ENCODE measurements at places on chromosomes 6 and 20.

DNA sequence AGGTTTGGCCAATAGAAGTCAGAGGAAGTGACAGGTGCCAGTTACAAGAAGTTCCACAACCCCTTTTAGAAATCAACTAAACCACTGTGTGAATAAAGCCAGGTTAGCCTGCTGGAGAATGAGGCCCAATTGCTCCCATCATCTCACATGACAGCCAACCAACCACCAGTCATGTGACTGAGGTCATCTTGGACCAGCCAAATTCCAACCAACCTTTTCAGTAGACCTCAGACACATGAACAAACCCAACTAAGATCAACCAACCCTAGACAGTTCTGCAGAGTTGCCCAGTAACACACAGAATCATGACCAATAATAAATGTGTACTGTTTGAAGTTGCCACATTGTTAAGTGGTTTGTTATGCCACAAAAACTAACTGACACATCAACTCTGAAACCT, 44.6 kb upstream of the GGTLC1 start:
- DNase-seq, result no peak

DNA sequence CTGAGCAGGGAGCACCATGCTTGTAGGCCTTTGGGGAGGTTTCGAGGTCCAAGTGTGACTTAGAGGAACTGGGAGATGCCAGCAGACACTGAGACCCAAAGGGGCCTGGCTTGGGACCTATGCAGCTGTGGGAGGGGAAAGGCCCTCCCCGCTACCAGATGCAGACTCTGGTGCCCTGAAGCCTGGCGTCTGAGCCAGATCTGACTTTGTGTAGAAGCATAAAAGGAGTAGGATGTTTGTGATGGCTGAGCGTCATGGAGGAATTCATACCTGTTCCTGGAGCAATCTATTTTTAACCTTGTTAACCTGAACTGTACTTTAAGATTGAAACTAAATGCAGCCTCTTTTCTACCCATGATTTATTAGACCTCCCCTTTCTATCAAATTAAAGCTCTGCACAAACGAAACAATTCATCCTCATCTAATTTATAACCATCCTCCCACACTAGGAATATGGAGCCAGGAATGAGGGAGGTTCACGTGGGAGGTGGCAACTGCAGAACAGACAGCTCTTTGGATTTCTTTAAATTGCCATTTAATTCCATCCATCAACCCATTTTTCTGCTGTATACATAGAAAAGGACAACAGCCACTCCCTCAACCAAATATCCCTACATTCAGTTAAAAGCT, 172.6 kb upstream of the AGPAT4 start:
- no peak for DNase-seq

- no peak for DNase-seq
These were observed 89.5 kb downstream of the TIAM2 start for GRCh38 chr6:155084431-155085123.

DNA sequence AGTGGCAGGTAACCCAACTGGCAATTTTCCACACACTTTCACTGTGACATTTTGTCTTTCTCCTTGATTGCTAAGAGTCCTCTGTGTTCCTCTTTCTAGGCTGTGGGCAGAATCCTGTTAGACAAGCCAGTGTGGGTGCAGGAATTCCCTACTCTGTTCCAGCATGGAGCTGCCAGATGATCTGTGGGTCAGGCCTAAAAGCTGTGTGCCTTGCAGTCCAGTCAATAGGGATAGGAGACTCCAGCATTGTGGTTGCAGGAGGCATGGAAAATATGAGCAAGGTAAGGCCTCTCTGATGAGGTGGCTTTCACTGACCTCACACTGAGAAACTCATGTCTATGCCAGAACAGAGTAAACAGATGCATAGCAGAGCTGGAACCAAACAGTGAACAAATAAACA, 5.1 kb downstream of the ACAT2 start:
- no peak for DNase-seq

- DNase-seq, result no peak
These were observed 32.7 kb downstream of the HLA-A start for GRCh38 chr6:29974901-29975560.

DNA sequence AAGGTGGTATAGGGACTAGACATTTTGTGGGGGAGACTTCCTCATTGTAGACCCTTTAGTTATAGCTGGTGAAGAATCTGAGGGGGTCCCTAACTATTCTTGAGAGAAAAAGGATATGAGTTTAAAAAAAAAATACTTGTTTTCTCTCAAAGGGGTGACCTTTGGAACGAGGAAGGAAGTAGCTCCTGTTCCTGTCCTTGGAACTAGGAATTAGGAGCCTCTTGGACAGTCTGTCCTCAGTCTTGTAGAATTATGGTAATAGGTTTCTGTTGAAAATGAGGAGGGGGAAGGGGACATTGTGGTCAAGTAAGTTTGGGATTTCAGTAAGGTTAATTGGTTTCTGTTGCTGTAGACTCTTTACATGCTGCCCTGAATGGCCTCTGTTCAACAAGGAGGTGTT, 56.5 kb downstream of the PLEKHG1 start:
- no peak for DNase-seq

DNA sequence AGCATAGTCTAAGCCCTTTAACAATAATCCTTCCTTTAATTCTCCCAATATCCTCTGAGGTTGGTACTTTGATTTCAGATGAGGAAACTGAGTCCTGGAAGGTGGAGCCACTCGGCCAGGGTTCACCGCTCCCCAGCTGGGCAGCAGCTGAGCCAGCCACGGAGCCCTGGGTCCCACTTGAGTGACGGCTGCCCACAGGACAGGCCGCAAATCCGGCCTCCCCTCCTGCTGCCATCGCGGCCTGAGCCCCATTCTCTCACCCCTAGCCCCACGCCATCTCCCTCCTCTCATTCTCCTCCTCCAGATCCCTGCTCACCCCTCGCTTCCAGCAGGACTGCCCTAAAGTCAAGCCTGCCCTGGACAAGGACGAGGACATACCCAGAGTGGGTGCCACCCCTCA, 41.4 kb downstream of the AGPAT4 start:
- DNase-seq, result no peak

DNA sequence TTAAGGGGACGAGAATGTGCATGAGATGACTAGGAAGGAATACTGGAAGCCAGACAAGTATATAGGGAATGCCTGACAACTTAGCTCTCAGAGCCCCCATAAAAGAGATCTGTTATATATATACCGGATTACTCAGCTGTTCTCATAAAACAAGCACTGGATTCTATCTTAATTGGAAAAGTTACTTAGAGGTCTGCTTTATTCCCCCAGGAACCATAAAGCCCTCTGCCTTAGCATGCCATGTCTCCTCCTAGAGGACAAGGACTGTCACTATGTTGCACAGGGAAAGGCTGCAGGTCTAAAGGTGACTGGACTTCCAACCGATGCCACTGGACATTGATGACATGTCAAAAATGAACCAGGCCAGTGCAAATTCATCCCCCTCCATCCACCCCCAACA, 6.4 kb downstream of the EXOC2 start:
- no peak for DNase-seq

DNA sequence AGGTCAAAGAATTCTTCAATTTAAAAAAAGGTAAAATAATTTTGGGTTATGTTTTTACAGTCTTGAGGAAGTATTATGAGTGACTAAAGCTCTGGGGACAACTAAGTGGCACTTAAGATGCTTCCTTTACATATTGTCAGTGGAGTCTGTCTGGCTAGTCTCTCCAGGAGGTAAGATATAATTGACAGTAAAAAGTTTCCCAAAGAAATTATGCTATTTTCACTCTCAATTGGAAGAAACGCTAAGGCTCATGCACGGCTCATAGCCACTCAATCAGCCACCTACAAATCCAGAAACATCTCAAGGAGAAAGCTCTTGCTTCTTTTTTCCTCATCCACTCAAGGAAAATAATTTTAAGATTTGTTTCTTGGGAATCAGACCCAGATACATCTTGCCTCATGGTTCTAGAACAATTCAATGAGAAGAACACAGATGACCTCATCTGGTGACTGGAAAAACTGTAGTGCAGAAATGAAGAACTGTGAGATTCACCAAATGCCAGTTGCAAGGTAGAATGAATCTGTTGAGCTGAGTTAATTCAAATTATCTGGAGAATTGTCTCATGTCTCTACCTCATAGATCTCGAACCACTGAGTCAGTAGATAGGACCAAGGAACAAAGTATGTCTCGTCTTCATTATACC, 252.9 kb downstream of the TPBG start:
- DNase-seq, result no peak

DNA sequence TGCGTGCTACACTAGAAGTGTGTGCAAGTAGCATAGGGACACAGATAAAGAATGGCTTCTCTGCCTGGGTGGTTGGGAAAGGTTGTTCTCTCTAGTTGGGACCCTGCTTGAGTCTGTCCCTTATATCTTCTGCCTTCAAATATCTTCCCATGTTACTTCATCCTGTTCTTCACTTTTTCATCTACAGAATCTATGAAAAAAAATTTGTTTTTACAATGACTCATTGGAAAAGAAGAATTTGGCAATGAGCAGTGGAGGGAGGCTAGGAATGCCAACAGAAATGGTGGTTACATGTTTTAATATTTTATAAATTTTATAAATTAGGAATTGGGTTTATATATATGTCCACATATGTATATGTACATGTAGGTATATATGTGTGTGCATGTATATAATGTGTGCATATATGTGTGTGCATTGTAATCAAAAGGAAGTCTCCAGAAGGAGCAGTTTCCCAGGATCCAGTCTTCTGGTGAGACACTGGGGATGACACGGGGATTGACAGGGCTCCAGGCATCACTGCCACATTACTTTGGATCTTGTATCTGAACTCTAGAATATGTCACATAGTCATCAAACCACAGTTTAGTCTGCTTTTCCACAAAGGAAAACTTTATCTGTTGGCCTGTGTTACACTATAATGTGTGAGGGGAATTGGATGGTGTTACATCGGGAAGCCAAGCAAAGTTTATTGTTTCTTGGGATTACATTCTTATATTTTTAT, 75.3 kb upstream of the RIPOR2 start:
- DNase-seq, result no peak

DNA sequence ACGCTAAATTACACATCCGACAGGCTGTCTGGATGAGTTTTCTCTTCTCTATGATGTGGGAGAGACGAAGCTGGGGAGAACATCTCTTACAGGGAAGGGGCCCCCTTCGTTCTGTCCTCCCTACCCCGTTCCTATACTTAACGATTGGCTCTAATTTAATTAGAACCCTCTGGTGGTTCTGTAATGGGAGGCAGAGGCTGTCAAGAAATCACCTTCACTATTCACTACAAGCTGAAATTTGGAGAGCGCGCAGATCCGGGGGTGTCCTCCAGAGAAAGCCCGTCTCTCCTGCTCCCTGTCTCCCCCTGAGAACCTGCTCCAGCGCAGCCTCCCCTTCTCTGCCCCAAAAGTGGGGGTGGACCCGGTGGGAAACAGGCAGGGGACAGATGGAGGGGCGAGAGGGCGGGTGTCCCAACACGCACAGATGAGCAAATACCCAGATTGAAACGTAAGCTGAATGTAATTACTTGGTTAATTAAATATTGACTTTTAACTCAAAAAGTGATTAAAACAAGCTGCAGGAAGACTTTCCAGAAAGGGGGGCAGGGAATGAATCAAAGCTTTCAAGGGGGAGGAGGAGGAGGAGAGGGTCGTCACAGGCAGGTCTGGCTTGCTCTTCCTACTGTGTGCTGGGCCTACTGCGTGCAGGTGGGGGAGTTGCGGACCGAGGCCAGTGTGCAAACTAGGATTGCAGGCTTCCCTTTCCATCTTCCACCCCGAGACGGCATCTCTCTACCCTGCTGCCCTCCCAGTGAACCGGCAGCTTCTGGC, 1.3 kb downstream of the SULF2 start:
- DNase-seq, result no peak

DNA sequence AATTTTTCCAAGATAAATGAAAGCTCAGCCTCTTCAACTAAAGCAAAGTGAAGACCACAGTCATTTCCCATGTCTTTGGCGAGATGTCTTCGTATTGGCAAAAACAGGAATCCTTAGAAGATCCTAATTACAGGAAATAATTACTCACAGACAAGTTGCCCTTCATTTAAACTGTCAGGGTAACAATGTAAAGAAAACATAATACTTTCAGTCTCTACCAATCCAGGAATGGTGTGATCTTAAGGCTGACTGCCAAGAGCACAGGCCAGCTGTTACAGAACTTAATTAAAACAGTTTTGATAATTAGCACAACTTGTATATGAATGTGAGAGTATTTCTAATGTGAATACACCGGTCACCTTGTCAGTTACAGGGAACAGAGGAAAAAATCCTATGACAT, 292.2 kb downstream of the PACRG start:
- DNase-seq, result no peak

- DNase-seq, result no peak
These were observed 124.1 kb upstream of the THEMIS start for GRCh38 chr6:128024969-128025368.

- no peak for DNase-seq
These were observed at the start of gene TBXT for GRCh38 chr6:166167801-166168615. Gene TBXT (minus strand): TSS chr6:166167851. CDS start chr6:166167591, 260 bp downstream.

Data from RWPE1 (cell line).